ENCODE measurements at places on chromosomes 16 and 17.

DNA sequence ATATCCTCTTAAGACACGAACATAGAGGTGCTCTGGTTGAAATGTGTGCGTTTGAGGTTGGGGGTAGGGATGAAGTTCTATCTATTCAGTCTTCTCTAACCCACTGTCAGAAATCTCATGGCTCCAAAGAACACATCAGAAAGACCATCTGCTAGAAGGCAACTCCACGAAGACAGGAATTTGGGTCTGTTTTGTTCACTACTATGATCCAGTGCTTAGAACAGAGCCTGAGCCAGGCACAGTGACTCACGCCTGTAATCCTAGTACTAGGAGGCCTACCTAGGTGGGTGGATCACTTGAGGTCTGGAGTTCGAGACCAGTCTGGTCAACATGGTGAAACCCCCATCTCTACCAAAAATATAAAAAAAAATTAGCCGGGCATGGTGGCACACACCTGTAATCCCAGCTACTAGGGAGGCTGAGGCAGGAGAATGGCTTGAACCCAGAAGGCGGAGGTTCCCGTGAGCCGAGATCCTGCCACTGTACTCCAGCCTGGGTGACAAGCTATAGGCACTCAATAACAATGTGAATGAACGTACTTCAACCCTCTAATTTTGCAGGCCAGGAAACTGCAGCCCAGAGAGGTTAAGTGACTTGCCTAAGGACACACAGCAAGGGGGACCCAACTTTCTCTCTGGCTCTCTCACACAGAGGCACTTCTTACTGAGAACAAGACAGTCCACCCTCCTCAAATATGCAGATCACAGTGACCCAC, 2.3 kb downstream of the CASKIN2 start:
- DNase-seq: no peak

DNA sequence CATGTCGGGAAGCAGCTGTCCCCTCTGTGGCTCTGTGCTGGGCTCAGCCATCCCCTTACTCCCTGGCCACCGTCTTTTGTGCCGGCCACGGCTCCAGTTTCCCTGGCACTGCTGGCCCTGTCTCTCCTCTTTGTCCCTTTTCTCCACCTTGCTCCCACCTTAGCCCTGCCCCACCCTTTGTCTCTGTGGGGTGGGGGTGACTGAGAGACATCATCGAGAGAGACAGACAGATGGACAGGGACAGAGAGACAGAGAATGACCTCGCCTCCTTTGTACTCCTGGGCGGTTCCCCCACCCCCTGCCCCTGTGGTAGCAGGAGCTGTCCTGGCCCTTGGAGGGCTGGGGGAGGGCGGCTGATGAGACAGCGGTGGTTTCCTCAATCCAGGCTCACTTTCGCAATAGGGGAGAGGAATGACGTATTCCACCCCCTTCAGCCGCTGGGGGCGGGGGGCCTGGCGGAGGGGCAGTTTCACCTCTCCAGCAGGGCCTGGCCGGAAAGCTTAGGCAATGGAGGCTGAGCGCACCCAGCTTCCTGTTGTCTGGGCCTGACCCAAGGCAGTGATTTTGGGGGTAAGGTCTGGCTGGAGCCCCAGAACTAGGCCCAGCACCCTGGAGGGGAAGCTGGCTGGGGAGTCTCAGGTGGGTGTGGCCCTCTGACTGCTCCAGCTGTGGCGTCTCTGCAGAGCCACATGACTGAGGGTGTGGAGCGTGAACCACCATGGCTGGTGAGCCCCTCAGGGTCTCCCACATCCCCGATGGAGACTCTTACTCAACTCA, 7.3 kb downstream of the FMNL1 start:
- DNase-seq: peak; percentile 72

GRCh38 chr17:75542229-75542628, 16.7 kb downstream of the LLGL2 start:
- DNase-seq: no peak

- DNase-seq: peak; percentile 37
Measured at GRCh38 chr16:28495098-28495793, 803 bp downstream of the APOBR start.

- no peak for DNase-seq
Measured at GRCh38 chr17:19312406-19312805, 50.1 kb downstream of the B9D1 start.

GRCh38 chr17:45022288-45022648, 29.2 kb downstream of the DCAKD start:
- no peak for DNase-seq

GRCh38 chr16:13378151-13378550, 476.8 kb downstream of the SHISA9 start:
- no peak for DNase-seq

GRCh38 chr17:67679225-67679624, 38.5 kb upstream of the NOL11 start:
- DNase-seq: no peak

DNA sequence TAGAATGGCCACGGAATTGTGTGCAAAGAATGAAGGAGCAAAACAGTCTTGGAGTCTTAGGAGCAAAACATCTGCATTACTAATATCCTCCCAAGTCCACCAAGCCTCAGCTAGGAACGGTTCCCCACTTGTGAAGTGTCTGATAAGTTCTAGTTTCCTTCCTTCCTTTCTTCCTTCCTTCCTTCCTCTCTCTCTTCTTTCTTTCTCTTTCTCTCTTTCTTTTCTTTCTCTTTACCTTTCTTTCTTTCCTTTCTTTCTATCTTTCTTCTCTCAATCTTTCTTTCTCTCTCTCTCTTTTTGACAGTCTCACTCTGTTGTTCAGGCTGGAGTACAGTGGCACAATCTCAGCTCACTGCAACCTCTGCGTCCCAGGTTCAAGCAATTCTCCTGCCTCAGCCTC, 160.8 kb downstream of the FOXL1 start:
- no peak for DNase-seq

GRCh38 chr17:72426948-72427760, 306.3 kb downstream of the SOX9 start:
- no peak for DNase-seq

- DNase-seq: no peak
Measured at GRCh38 chr17:70307430-70308225, 138.3 kb downstream of the KCNJ2 start.

DNA sequence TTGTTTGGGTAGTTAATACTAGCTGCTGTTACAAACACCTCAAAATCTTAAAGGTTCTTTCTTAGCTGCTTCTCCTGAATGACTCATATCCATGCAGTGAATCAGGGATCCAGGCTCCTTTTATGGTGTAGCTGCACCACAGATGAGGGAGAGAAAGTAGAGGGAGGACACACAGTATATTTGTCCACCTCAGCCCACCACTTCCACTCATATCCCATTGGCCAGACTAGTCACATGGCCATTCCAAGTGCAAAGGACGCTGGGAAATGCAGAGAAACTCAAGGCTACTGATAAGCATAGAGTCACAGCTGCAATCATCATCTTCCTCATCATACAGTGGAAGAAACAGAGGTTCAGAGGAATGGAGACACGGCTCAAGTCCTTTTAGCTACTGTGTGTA, 63.8 kb downstream of the GSG1L start:
- DNase-seq: no peak

DNA sequence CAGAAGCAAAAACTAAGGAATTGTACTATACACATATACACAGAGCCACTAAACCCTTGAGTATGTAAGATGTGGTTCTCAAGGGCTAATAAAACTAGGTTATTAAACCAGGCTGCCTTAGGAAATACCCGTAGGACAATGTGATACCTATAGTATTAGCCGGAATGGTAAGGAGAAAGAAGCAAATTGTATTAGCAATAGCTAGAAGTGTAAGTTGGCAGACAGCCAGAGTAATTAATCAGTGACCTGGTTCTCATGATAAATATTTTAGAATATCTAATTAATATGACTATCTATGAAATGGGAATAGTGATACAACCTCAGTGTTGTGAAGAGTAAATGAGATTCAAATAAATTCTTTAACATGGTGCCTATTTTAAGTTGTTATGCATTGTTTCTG, 18.6 kb downstream of the GDPD1 start:
- DNase-seq: no peak

- DNase-seq: no peak
Measured at GRCh38 chr16:78353640-78354275, 254.3 kb downstream of the WWOX start.

DNA sequence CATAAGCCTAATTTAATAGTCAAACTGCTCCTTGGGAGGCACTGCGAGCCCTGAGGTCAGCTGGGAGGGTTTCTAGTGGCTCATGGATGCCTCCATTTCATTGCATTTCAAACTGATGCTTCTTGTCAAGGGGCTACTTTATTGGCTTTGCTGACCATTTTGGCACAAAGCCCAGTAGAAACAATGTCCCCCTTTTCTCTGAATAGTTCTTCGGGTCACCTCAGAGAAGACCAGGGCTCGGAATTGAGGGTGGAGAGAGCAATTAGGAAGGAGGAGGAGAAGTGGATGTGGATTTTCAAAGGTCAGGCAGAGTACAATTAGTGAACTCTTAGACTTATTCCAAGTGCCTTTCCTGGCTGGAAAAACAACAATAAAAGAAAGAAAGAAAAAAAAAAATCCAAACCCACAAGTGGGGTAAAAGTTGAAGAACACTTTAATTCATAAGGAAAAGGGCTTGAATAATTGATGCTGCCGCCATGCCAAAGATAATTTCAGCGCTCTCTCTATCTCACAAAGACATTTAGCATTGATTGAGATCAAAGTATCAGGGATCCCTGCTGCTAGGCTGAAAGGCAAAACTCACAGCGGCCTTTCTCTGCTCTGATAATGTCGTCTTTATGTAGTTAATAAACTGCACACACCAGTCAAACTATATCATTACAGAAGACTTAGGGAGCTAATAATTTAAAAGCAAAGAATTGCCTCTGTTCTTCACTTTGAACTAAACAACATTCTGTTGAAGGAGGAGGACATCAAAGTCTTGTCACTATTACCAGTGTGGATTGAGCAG, 122.7 kb downstream of the RGS9 start:
- no peak for DNase-seq

DNA sequence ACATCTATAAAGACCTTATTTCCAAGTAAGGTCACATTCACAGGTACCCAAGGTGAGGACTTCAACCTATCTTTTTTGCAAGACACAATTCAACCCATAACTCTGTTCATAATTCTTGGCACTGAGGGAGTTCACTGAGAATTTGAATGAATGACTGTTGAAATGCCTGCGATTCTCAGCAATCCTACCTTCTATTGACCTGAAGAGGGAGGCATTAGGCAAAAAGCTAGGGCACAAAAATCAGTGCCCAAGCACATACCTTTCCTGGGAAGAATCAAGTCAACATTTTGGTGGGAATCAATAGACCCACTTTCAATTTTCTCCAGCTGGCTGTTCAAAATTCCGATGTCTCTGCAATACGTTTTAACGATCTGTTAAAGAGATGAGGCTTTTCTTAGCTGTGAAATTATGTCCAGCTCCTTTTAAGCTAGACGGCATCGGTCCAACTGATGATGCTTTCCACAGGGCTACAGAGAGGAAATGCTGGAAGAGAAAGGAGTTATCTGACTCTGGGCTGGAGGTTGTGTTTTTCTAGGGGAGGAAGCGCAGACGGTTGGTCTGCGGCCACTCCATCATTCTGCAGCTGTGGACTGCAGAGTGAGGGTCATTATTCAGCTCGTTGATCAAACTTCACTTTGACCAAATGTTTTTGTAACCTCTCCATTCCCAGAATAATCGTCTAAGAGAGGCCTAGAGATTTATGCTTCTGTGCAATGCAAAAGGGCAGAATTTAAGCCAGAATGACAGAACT, 25.2 kb downstream of the BCO1 start:
- no peak for DNase-seq

- DNase-seq: no peak
Measured at GRCh38 chr16:30179195-30179594, 4.2 kb upstream of the CORO1A start.

- peak; percentile 68 for DNase-seq
Measured at GRCh38 chr16:4534151-4534790, 4.3 kb downstream of the CDIP1 start.

DNA sequence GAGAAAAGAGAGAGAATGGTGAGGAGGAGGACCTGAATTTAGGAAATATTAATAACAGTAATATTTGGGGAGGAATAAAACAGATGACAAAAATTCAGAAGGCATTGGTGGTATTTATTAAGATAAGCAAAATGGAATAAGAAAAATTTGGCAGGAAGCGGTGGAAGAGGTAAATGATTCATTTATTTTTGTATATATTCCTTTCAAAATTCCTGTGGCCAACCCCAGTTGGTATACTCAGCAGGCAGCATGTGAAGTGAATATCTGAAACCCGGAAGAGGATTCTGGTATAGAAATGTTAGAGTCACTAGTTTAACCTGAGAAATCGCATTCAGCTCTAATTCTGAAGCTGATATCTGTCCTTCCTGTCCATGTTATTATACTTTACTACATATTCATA, 792.0 kb downstream of the KCNJ2 start:
- no peak for DNase-seq

GRCh38 chr17:28381141-28381825, 9.8 kb downstream of the SARM1 start:
- DNase-seq: no peak

DNA sequence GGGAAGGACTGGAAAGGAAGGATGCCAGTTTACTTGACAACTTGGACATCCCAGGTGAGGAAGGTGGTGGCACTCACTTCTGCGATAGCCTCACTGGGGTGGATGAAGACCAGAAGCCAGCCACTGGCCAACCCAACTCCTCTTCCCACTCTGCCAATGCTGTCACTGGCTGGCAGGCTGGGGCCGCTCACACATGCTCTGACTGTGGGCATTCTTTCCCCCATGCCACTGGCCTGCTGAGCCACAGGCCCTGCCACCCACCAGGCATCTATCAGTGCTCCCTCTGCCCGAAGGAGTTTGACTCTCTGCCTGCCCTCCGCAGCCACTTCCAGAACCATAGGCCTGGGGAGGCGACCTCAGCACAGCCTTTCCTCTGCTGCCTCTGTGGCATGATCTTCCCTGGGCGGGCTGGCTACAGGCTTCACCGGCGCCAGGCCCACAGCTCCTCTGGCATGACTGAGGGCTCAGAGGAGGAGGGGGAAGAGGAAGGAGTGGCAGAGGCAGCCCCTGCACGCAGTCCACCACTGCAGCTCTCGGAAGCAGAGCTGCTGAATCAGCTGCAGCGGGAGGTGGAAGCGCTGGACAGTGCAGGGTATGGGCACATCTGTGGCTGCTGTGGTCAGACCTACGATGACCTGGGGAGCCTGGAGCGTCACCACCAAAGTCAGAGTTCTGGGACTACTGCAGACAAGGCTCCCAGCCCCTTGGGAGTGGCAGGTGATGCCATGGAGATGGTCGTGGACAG, 4.5 kb downstream of the ZNF646 start:
- DNase-seq: no peak

DNA sequence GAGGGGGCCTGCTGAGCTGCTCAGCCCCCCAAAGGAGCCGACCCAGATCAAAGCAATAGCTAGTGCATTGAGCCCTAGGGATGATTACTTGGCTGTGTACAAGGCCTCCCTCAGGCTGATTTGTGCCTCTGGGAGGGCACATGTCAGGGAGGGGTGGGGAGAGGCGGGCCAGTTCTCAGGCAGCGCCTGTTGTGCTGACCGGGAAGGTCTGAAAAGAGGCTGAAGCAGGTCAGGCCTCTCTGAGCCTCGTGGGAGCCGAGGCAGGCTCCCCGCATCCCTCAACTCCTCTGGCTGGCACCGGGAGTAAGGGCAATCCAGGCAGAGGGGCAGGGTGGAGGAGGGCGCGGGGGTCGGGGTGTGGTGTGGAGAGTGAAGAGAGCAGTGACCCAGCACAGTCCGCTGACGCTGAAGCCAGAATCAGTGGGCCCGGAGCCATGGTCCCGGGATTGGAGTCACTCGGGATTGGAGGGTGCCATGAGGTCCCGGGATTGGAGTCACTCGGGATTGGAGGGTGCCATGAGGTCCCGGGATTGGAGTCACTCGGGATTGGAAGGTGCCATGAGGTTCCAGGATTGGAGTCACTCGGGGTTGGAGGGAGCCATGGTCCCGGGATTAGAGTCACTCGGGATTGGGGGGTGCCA, 3.0 kb downstream of the DCXR start:
- no peak for DNase-seq
